ENCODE measurements at places on chromosomes 11 and 22. TPM values are rescaled to one million over a fixed set of nuclear protein-coding genes. Genes with fewer than 3 reads are reported as not detected.

The PITPNB gene
- total RNA-seq: 37.6 TPM

DNA sequence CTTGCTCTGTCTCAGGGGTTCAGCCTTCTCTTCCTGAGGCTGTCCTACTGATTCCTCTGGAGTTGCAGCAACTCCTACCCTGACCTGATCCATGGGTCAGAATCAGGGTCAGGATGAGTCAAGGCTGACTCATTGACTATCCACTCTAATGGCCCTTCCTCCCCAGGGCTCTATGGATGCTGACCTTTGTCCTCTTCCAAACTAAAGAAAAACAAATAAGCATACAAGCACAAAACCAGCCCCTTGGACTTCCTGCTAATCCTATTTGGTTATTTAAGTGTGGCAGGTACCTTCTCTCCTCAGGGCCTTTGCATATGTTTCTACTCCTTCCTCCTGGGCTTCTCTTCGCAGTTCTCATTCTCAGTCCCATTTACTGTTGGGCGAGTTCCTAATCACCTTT lies 204.5 kb upstream of the NAV2 start:
- H3K4me3 ChIP-seq: no peak overlapping the region
- no peak overlapping the region for H3K27ac ChIP-seq
- H3K4me1 ChIP-seq: no peaks in the 10 kb centered on the region
- H3K36me3 ChIP-seq: no peaks in the 10 kb centered on the region

- no peak overlapping the region for H3K27ac ChIP-seq
- DNase-seq: no peak
- no peaks in the 10 kb centered on the region for H3K4me1 ChIP-seq
- H3K27me3 ChIP-seq: no peaks in the 10 kb centered on the region
- H3K36me3 ChIP-seq: no peaks in the 10 kb centered on the region
- no peak overlapping the region for H3K4me3 ChIP-seq
Measured at GRCh38 chr11:114586797-114587196, 8.8 kb downstream of the NXPE4 start.

GRCh38 chr11:117631336-117632140 lies 165.5 kb downstream of the DSCAML1 start:
- H3K27ac ChIP-seq: no peak overlapping the region
- H3K4me3 ChIP-seq: no peak overlapping the region
- no peak for DNase-seq
- no peaks in the 10 kb centered on the region for H3K36me3 ChIP-seq

The SMDT1 gene
- 86.4 TPM for total RNA-seq

DNA sequence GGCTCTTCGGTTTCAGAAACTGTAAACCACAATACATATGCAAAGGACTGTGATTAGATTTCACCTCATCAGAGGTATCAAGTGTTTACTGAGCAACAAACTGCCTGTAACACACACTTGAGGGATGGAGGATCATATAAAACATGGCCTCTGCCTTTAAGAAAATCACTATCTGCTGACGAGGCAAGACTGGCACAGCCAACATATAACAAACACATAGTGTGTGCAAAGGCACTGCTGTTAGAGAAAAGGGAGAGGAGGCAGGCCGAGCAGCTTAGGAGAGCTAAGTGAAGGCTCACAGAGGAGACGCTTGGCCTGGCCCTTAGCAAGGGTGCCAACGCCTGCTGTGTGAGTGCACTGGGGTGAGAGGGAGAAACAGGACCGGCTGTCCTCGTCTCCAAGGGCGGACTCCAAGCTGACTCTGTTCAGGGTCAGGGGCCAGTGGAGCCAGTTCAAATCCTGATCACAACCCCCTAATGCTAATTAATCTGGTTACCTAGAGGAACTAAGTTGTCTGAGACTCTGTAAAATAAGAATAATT lies 48.2 kb downstream of the LRFN4 start:
- no peaks in the 10 kb centered on the region for H3K27me3 ChIP-seq
- no peak overlapping the region for H3K27ac ChIP-seq
- H3K4me1 ChIP-seq: no peaks in the 10 kb centered on the region
- no peaks in the 10 kb centered on the region for H3K36me3 ChIP-seq
- DNase-seq: no peak

- no peak for DNase-seq
Measured at GRCh38 chr11:8698379-8698851, 15.8 kb downstream of the RPL27A start.

- H3K27ac ChIP-seq: no peak overlapping the region
- DNase-seq: no peak
- peaks cover 10% of the 10 kb centered on the region for H3K4me1 ChIP-seq
- H3K4me3 ChIP-seq: no peak overlapping the region
Measured at GRCh38 chr11:45665933-45666647, 668 bp upstream of the CHST1 start.

DNA sequence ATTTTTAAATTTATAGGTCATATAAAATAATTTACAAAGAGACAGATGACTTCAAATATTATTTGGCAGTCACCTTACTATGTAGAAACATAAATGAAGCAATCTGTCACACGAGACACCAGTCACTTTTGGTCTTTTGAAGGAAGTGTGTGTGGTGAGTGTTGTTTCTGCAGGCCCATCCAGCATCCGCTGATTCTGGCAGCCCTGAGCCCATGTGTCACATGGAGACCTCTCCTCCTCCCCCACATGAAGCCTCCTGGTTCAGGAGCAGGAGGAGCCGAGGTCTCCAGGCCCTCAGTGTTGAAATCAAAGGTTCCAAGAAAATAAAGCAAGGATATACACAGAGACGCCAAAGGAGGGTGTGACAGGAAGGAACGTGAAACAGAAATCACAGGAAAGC lies 60.1 kb downstream of the ARFGAP3 start:
- peaks cover 46% of the 10 kb centered on the region for H3K36me3 ChIP-seq
- H3K4me1 ChIP-seq: no peaks in the 10 kb centered on the region
- no peak overlapping the region for H3K27ac ChIP-seq
- no peaks in the 10 kb centered on the region for H3K27me3 ChIP-seq
- DNase-seq: no peak

DNA sequence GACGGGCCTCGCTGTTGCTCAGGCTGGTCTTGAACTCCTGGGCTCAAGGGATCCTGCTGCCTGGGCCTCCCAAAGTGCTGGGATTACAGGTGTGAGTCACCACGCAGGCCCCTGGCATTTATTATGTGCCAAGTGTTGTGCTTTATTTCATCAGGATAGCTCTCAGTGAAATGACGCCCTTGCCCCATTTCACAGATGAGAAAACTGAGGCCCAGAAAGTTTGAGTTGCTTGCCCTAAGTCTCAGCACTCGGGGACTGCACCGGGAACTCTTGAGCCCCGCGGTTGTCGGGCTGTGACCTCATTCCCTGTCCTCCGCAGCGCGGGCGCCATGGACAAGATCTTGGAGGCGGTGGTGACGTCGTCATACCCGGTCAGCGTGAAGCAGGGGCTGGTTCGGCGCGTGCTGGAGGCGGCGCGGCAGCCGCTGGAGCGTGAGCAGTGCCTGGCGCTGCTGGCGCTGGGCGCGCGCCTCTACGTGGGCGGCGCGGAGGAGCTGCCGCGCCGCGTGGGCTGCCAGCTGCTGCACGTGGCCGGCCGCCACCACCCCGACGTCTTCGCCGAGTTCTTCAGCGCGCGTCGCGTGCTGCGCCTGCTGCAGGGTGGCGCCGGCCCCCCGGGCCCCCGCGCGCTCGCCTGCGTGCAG lies 7.3 kb downstream of the USP35 start:
- H3K4me3 ChIP-seq: no peak overlapping the region
- peaks cover 29% of the 10 kb centered on the region for H3K4me1 ChIP-seq
- peaks cover 13% of the 10 kb centered on the region for H3K36me3 ChIP-seq
- no peak for DNase-seq
- H3K27ac ChIP-seq: no peak overlapping the region

The AQP11 gene
- total RNA-seq: not detected

The HEPHL1 gene
- total RNA-seq: not detected

GRCh38 chr22:32466496-32466895 lies 2.2 kb upstream of the BPIFC start:
- no peaks in the 10 kb centered on the region for H3K36me3 ChIP-seq
- DNase-seq: no peak
- no peaks in the 10 kb centered on the region for H3K4me1 ChIP-seq
- H3K27ac ChIP-seq: no peak overlapping the region
- no peak overlapping the region for H3K4me3 ChIP-seq

The SLC22A8 gene
- total RNA-seq: not detected

- H3K27me3 ChIP-seq: peaks cover 18% of the 10 kb centered on the region
- no peak overlapping the region for H3K4me3 ChIP-seq
- no peaks in the 10 kb centered on the region for H3K4me1 ChIP-seq
- no peak for DNase-seq
- H3K27ac ChIP-seq: no peak overlapping the region
- H3K36me3 ChIP-seq: no peaks in the 10 kb centered on the region
Measured at GRCh38 chr11:32069361-32070058, 21.4 kb upstream of the RCN1 start.

- H3K36me3 ChIP-seq: no peaks in the 10 kb centered on the region
- no peak overlapping the region for H3K27ac ChIP-seq
- H3K27me3 ChIP-seq: no peaks in the 10 kb centered on the region
- DNase-seq: peak; percentile 73
- H3K4me1 ChIP-seq: peaks cover 27% of the 10 kb centered on the region
Measured at GRCh38 chr11:74783241-74783871, 34.7 kb downstream of the RNF169 start.

DNA sequence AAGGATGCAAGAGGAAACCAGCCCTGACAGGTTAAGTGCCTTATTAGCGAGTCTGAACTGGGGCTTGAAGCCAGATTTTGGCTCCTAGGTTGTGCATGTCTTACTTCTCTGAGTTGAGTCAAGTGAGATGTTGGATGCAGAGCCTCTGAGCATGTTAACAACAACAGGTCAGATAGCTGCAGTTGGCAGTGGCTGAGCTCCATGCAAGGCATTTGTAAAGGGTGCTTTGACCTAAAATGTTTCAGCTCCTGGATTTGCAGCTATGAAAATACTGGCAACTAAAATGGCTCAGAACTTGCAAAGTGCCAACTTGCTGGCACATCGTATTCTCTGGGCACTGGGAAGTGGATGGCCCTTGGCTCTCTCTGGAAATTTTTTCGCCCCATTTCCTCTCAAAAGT lies 16.4 kb upstream of the CSRP3 start:
- no peak for DNase-seq
- no peaks in the 10 kb centered on the region for H3K36me3 ChIP-seq
- H3K27ac ChIP-seq: no peak overlapping the region
- H3K4me1 ChIP-seq: no peaks in the 10 kb centered on the region

- no peak overlapping the region for H3K4me3 ChIP-seq
- no peak overlapping the region for H3K27ac ChIP-seq
- no peaks in the 10 kb centered on the region for H3K36me3 ChIP-seq
- no peaks in the 10 kb centered on the region for H3K27me3 ChIP-seq
- peak; percentile 11 for DNase-seq
Measured at GRCh38 chr22:38350444-38351359, 33.5 kb upstream of the CSNK1E start.

DNA sequence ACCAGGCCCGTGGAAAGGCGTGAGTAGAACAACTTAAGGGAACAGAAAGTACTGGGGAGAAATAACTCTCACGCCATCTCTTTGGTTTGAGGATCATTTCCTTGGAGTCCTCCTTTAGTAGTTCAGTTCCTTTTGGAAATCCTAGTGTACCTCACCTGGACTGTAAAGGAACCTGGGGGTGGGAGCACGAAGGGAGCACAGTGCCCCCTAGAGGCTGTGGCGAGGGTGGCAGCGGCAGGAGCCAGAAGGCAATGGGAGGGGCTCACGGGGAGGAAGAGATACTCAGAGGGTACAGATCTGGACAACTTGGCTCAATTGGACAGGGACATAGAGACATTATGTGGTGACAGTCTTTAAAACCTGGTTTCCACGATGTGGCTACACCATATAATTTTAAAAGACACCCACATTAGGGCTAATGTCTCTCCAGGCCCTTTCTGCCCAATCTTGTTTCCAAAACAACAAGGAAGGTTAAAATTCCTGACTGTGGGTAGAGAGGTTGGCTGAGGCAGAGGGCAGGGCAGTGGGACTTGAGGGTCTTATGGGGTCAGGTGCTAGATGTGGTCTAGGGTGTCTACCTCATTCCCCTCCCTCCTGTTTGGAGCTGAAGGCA lies 87.0 kb downstream of the CSNK2A3 start:
- no peaks in the 10 kb centered on the region for H3K4me1 ChIP-seq
- no peak overlapping the region for H3K27ac ChIP-seq
- no peaks in the 10 kb centered on the region for H3K36me3 ChIP-seq
- H3K4me3 ChIP-seq: no peak overlapping the region
- H3K27me3 ChIP-seq: no peaks in the 10 kb centered on the region
- peak; percentile 51 for DNase-seq

GRCh38 chr11:20258376-20258895 lies 98.2 kb upstream of the DBX1 start:
- no peak overlapping the region for H3K4me3 ChIP-seq
- no peaks in the 10 kb centered on the region for H3K27me3 ChIP-seq
- no peaks in the 10 kb centered on the region for H3K36me3 ChIP-seq

DNA sequence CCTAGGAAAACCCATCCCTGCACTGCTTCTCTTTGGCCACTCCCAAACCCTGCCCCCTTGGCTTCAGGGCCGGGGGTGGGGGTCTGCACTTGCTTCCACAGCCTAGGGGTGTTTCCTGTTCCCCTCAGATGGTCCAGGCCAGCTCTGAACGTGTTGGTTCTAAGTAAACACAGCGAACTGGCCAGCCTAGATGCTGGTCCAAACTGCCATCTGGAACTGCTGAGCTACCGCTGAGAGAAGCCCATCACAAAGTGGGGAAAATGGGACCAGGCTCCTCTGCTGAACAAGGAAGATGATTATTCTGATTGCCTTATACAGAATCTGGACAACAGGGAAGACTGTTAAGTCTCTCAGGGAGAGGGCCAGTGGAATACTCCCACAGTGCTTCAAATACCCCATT lies 23.5 kb upstream of the YPEL1 start:
- no peak for DNase-seq
- no peak overlapping the region for H3K27ac ChIP-seq
- H3K4me3 ChIP-seq: no peak overlapping the region
- H3K27me3 ChIP-seq: no peaks in the 10 kb centered on the region
- peaks cover 42% of the 10 kb centered on the region for H3K36me3 ChIP-seq

- no peaks in the 10 kb centered on the region for H3K27me3 ChIP-seq
- DNase-seq: no peak
- H3K36me3 ChIP-seq: peaks cover 62% of the 10 kb centered on the region
- H3K27ac ChIP-seq: no peak overlapping the region
Measured at GRCh38 chr22:26718905-26719304, 61.5 kb downstream of the MIAT start.

DNA sequence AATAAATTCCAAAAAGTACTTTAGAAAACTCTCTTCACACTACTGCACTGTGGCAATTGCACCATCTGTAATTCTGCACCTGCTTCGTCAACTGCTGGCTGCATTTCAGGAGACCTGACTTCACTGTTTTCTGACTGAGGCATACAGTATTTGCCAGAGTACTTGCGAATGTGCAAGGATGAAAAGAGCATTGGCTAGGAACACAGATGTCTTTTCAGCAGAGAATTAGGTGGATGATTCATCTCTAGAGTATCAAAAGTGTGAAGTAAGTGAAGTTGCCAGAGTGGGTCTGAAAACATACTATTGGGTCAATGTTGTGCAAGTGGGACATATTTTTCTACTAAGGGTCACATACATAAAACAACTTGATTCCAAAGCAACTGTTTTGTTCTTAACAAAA lies 427.5 kb upstream of the CCDC90B start:
- H3K27ac ChIP-seq: no peak overlapping the region
- H3K4me1 ChIP-seq: no peaks in the 10 kb centered on the region
- no peak overlapping the region for H3K4me3 ChIP-seq
- no peak for DNase-seq

The PKDREJ gene
- not detected for total RNA-seq
